Activated CD8-positive, alpha-beta T cell treated with anti-CD3 and anti-CD28 coated beads for 36 hours (primary cell): ENCODE measurements at places on chromosomes 6 and 20. TPM values are rescaled to one million over a fixed set of nuclear protein-coding genes. Genes with fewer than 3 reads are reported as not detected.

Gene SUN5
- total RNA-seq: not detected

Gene NRSN1
- not detected for total RNA-seq

Gene EPB41L1
- 1.0 TPM for total RNA-seq

Gene C6orf141
- 0.43 TPM for total RNA-seq

Gene HLA-DPB1
- total RNA-seq: 12.3 TPM

GRCh38 chr20:57595041-57596030 lies 24.9 kb downstream of the ZBP1 start:
- no peak for DNase-seq

- DNase-seq: no peak
Measured at GRCh38 chr6:42028234-42029061, 21.9 kb upstream of the TAF8 start.

- peak; percentile 88 for DNase-seq
Measured at GRCh38 chr6:32087574-32088486, 21.3 kb downstream of the TNXB start.

- DNase-seq: no peak
Measured at GRCh38 chr20:11451793-11452291, 465.9 kb upstream of the BTBD3 start.

DNA sequence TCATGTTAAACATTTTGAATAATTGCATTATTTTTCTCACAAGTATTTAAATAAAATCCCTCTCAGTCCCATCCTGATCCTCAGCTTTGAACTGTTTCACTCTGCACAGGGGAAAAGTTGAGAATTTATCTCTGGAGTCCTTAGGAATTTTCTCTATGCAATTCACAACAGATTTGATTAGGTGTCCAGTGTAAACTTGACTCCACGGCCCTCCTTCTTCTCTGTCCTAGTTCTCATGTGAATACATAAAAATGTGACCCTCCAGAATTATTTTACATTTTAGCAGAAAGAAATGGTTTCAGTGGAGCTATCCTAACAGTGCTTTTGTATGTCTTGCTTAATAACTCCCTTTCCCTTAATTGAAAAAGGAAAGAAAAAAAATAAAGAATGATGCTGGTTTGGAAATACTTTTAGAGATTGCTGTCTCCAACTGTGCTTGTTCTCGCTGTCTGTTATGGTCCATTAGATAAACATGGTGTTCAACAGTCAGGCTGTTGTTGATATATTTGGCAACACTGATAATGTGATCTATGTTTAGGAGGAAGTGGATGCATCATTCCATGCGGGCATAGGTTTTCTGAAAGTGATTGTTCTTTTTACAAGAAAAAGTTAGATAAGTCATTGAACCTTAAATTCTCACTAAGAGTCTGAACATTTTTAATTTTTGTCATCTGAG lies 599.4 kb upstream of the CITED2 start:
- DNase-seq: no peak

DNA sequence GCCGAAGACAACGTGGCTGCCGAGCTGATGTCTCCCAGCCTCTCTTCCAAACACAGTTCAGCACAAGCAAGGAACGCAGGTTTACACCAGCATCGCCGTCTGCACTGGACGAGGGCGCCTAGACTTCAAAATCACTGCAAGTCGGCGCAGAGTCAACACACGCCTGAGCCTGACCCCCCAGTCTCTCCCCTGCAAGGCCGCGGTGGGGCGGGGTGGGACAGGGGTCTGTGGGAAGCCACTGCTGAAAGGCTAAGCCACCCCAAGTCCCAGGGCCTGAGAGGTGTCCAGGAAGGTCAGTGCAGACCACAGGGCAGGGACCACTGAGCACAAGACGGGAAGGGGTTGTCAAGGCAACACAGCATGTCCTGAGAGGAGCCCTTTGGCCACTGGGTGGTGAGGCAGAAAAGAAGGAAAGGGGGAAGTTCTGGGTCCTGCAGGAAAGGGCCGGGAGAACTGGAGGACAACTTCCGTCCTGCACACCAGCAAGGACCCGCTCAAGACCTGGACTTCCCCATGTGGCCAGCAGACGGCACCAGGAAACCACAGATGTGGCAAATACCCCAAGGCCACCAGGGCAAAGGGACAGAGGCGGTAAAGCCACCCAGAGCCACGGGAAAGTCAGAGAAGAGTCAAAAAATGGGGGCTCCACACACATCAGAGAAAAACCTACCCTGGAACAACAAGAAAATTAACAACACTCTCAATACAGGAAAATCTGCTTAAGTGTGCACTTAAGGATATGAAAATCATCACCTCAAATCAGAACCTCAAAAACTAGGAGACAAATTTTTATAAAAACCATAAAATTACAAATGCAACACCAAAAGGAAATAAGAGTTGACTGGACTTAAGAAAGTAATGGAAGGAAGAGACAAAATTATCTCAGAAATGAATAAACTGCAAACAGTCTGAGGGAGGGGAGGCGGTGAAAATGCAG lies 84.8 kb downstream of the TAF4 start:
- peak; percentile 11 for DNase-seq

GRCh38 chr20:21126581-21126870 lies 644 bp downstream of the KIZ start:
- no peak for DNase-seq

DNA sequence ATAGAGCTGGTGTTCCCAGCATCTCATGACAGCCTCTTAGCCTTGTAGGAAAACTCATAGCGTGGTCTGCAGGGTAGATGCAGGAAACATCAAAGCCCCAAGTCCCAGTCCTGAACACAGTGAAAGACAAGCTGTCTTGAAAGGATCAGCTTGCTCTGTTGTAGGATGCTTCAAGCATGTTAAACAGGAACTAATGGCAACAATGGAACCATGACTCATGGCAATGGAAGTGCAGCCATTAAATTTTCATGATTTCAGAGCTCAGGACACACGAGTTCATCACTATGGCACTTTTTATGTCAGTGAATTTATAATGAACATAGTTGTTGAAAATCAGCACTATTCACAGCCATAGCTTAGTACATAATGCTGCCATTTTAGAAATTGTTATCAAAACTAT lies 367.7 kb downstream of the KIF16B start:
- no peak for DNase-seq

DNA sequence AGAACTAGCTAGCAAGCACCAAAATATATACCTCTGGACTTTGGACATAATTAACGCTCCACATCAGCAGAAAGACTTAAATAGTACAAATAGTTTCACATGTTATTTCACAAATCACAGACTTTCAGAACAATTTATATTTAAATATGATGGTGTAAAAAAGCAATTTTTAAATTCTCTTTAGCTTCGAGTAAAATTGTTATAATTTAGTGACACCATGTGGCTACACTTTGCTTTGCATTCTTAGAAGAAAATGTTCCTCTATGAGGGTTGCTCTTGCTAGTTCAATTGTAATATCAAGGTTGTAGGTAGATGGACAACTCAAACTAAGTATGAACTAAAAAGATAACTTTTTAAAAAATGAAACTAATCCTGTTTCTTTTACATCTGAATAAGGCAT lies 69.0 kb downstream of the BTBD9 start:
- DNase-seq: no peak

- no peak for DNase-seq
Measured at GRCh38 chr6:122931916-122932315, 64.1 kb upstream of the CLVS2 start.

- no peak for DNase-seq
Measured at GRCh38 chr6:145020543-145020942, 714.8 kb downstream of the EPM2A start.

GRCh38 chr6:26439151-26440125 lies 866 bp upstream of the BTN3A3 start:
- DNase-seq: no peak

DNA sequence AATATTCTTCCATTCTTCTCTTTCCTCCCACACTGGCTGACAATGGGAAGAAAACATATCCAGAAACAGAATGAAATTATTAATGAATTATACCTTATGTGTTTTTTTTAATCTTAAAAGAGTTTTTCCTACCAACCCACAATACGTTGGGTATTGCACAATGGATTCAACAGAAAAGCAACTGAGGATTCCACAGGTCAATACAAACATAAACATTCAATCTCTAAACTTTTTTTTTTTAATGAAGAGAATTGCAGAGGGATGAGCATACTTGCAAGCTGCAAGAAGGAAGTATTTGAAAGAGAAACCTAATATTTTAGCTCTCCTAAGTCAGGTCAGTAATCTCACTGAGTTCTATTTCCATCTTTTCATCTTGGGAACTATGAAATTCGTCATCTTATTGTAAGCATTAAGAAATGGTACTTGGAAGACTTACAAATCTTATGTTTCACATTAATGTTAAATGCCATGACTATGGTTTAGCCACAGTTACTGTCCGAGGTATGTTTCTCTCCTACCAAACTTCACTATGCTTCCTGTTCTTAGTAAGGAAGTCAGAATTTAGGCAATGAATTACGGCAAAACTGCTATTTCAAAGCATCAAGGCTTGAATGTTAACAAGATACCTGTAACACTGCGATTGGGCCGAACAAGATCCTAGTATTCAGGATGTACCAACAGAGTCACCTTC lies 100.8 kb downstream of the HIVEP2 start:
- no peak for DNase-seq

DNA sequence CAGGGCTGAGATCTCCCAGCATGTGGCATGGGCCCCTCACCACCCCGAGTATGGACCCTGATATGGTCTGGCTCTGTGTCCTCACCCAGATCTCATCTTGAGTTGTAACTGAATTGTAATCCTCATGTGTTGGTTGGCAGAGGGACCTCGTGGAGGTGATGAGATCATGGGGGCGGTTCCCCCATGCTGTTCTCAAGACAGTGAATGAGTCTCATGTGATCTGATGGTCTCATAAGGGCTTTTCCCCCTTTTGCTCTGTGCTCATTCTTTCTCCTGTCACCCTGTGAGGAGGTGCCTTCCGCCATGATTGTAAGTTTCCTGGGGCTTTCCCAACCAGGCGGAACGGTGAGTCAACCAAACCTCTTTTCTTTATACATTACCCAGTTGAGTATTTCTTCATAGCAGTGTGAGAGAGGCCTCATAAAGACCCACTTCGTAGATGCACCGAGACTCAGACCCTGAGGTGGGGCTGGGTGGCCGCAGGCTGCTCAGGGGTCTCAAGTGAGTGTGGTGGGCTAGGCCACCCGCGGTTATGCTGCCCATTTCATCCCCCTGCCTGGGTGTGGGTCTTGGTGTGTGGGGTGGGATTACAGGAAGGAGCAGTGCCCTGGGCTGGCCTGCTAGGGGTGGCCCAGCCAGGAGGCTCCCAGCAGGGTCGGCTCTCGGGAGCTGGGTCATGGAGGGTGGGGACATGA lies 26.2 kb upstream of the GATA5 start:
- peak; percentile 92 for DNase-seq

GRCh38 chr6:137799950-137800568 lies 67.0 kb upstream of the TNFAIP3 start:
- peak; percentile 85 for DNase-seq

- no peak for DNase-seq
Measured at GRCh38 chr6:167789358-167789757, 37.4 kb upstream of the AFDN start.

DNA sequence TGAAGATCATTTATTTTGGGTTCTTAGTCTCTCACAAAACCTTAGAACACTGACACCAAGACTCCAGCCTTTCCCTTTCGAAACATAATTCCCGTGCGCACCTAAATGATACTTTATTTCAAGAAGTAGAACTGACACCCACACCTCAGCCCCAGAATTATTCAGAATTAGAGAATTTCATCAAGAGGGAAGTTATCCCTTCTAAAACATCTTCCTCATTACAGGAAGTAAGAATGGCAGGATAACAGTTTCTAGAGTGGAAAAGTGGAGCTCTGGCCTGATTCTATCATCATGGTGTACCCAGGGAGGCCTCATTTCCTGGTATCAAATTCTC lies 1.4 kb upstream of the SRXN1 start:
- DNase-seq: no peak

DNA sequence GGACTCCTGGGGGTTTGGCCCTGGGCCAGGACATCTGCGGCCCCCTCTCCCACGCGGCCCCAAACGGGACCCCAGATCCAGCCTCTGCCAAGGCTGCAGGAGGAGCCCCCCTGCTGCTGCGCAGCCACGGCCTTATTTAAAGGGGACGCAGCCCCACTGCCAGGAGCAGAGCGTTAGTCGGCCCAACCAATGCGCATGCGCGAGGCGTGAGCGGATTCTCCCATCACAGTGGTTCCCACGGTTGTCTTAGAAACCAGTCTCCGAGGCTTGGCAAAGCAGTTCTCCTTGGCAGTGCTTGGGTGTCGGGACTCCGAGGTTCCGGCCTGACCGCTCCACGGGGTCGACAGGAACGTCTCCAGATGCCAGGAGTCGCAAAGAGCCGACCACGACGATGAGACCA lies 288.3 kb upstream of the ZNF337 start:
- DNase-seq: peak; percentile 64

DNA sequence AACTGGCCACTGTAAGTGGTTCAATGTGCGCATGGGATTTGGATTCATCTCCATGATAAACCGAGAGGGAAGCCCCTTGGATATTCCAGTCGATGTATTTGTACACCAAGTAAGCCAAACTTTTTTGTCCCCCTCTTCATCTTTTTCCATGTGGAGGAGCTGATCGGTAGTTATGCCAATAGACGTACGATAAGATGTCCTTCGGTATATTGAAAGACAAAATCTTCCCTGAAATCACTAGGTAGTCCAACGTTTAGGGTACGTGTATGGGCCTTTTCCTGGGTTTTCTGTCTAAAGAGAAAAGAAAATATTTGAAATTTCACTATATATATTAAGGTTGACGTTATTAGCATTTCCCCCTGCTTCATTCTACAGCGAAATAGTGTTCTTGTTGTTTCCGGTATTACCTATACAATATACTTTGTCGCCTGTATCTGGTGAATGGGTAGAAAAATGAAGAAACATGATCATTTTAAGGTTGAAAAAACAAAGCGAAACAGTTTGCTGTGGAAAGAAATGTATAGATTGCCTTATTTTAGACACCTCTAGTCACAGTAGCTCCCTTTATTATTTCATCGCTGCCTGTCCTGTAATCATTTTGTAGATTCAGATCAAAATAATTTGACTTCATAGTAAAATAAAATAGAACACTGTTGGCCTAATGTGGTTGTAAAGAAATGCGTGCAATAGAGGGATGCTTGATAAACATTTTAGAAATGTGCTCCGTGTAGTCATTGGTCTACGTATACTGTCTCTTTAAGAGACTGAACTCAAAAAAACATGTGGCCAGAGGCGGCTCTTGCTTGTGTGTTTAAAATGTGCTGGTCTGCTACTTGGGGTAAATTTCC lies 1.5 kb downstream of the LIN28B start:
- DNase-seq: no peak
